Adipocyte (in vitro differentiated cells): ENCODE measurements at places on chromosomes 1 and 21.

GRCh38 chr1:36565576-36566501 lies 83.1 kb upstream of the CSF3R start:
- DNase-seq, result no peak

- DNase-seq, result no peak
Observed at GRCh38 chr1:109259674-109260557, 10.6 kb downstream of the CELSR2 start.

- no peak for DNase-seq
Observed at GRCh38 chr1:119186471-119186870, 46.0 kb upstream of the WARS2 start.

DNA sequence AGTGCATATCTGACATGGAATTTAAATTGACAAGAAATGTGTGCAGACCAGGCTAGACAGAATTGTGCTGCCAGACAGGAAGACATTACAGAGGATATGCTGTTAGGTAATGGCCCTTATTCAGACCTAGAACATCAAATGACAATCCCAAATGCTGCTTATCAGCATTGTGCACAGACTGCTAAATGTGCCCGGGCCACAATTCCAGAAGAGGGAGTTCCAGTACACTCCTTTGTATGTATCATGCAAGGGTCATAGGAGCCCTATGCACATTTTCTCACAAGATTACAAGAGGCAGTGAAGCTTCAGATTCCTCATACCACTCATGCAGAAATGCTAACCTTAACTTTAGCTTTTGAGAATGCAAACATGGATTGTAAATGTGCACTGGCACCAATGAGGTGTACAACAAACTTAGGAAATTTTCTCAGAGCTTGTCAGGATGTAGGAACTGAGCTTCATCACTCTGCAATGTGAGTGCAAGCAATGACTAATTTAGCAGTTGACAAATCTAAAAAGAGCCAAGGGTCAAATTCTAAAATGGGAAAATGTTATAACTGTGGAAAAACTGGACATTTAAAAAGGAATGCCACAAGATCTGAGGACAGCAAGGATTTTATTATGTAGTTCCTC lies 273.5 kb downstream of the COL11A1 start:
- peak; percentile 33 for DNase-seq

DNA sequence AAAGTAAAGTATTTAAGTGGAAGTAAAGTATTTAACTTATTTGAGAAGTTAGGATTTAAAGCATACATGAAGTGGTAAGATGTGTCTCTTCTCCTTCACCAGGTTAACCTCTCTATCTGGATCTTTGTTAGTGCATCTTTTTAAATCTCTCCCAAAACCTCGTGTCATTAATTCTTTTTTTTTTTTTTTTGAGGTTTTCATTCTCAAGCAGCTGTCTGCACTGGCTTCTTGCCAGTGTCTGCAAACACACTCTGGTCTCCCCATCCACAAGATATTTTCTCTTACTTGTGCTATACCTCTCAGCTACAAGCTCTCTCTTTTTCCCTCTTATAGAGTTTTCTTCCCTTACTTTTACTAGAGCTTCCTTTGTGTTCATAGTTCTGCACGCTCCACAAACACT lies 49.0 kb downstream of the CLDN17 start:
- DNase-seq, result no peak

- no peak for DNase-seq
Observed at GRCh38 chr1:168980180-168980579, 126.3 kb upstream of the ATP1B1 start.

GRCh38 chr1:240000634-240001033 lies 91.0 kb upstream of the FMN2 start:
- peak; percentile 86 for DNase-seq

- DNase-seq, result no peak
Observed at GRCh38 chr1:21205416-21205815, 28.7 kb upstream of the EIF4G3 start.

- DNase-seq, result no peak
Observed at GRCh38 chr21:43305336-43305665, 121.6 kb downstream of the SIK1 start.

DNA sequence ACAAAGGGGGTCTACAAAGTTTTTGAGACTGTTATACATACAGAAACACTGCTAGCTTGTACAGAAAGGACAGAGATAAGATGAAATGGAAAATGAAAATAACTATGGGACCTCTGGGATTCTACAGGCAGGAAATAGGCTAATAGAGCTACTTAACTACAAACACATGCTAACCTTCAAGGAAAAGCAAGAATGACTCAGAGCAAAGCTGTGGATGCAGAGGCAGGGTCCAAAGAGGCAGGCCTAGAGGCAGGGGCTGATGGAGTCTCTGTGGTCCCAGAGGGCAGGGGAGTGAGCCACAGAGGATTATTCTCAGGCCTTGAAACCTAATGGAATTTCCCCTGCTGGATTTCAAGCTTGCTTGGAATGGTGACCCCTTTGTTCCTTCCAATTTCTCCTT lies 18.7 kb upstream of the GOLT1A start:
- peak; percentile 71 for DNase-seq

DNA sequence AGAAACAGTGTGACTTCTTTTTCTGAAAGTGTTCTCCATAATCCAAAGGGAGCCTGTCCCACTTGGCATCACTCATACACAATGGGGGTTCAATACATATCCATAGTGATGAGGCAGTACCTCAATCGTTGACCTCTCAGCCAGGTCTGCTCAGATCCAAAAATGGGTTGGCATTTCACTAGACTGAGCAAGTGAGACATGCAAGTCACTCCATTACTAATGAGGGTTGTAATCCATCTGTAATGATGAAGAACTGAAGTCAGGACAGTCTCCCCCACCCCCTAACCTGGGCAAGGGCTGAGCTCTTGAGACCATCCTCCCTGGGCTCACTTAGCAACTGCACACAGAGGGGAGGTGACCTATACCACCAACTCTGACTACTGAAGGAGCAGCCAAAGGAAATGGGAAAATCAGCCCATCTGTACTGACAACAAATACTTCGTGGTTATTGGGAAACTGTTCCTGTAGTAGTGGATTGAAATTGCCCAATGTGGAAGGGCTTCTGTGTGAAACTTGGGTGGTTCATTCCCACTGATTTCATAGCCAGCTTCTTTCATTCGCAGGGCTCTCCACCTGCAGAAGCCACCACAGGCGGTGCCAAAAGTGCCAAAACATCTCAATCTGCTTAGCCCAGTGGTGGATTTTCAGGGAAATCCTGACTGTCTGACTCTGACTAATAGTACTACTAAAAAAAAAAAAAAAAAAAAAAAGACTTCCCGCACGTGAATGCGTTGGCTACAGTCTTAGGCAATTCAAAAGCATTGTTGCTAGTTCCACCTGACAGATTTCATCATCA lies 5.0 kb downstream of the NGF start:
- DNase-seq, result peak; percentile 86

DNA sequence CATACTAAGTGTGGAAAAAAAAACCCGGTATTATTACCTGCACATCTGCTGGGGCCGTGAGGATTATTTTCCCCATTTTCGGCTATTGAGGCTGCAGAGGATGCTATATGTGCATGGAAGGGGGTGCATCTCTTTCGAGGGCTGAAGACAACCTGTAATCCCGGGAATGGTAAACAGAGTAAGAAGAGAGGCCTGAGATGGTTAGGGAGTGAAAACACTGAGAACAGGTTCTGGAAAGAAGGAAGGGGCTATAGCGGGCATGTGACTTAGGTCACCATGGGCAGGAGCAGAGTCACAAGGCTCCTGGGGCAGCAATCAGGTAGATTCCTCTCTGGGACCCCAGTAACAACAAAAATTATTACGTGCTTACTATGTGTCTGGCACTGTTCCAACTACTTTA lies 299.1 kb downstream of the RRAGC start:
- no peak for DNase-seq
